ENCODE measurements at places on chromosomes 3 and 15.
A peak's percentile ranks its signal among the peaks of the same experiment; 100 is the strongest.

DNA sequence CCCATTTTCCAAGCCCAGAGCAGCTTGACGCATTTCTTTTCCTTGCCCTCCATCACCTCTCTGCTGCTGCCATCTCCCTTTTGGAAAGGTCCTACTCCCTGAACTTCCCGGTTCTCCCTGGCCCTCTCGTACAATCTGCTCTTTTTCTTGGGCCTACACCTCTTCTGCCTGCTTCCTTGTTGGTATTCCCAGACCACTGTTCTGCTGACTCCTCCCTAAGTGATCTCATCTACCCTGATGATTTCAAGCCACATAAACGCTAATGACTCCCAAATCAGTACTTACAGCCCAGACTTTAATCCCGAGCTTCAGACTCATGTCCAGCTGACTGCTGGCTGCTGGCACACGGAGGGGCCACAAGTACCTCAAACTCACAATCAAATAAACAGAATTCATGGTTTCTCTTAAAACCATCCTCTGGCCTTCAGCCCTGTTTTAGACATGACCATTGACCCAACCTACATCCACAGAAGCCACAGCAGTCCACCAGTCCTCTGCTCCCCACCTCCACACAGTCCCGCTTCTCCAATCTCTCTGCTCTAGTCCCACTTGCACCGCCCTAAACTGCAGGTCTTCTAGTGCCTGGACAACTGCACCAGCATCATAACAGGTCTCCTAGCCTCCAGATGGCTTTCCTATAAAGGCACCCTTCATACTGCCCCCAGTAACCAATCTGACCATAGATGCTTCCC, 57.6 kb downstream of the AAGAB start:
- DNase-seq: no peak

DNA sequence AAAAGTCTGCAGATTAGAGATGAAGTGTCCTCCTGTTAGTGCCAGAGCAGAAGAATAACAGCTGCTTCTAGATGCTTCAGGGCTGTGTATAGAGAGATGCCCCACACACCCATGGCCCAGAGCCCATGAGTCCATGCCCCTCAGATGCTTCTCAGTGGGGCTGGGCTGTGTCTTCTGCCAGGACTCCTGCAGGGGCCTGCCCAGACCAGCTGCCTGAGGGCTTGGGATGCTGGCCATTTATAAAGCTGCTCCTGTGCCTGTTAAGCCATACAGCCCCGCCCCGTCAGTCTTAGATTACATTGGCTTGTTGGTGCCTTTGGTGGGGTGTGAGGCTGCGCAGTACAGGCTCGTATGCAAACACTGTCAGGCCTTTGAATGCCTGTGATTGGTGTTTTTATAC, 318.0 kb upstream of the CTDSPL start:
- DNase-seq: no peak

- no peak for DNase-seq
These were observed 27.8 kb upstream of the ST8SIA2 start for GRCh38 chr15:92365906-92366305.

- no peak for DNase-seq
These were observed 145.6 kb upstream of the MRPS22 start for GRCh38 chr3:139198186-139198585.

GRCh38 chr3:132399054-132399929, 18.0 kb upstream of the DNAJC13 start:
- peak; percentile 47 for DNase-seq

DNA sequence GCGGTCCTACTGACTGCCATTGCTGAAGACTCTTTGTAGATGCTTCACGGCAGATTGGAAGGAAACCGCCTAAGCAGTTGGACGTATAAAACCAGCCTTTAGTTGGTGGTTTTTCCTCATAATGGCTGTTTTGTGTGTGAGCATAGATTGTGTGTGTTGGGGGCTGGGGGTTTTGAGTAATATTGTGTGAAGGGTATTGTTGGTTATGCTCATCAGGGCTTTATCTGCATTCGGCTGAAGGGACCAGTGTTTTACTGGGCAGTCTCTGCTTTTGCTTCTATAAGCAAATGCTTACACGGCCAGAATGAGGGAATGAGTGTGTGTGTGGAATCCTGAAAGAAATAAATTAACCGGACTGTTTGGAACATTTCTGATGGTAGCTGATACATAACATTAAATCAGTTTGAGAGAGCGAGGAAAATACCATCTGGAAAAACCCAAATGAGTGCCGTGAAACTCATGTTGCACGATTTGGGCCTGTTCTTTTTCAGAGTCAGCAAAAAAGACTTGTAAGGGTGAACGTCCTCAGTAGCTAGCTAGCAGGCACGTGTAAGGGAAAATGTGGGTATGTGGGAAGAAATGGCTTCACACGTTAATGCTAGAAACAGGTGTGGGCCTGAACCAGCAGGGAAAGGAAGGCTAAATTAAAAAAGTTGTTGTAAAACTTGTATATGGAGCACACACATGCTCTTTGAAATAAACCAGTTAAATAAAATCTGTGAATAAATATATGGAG, 1.9 kb downstream of the MITF start:
- DNase-seq: no peak

GRCh38 chr3:32423956-32424557, 32.4 kb downstream of the CMTM7 start:
- peak; percentile 47 for DNase-seq

DNA sequence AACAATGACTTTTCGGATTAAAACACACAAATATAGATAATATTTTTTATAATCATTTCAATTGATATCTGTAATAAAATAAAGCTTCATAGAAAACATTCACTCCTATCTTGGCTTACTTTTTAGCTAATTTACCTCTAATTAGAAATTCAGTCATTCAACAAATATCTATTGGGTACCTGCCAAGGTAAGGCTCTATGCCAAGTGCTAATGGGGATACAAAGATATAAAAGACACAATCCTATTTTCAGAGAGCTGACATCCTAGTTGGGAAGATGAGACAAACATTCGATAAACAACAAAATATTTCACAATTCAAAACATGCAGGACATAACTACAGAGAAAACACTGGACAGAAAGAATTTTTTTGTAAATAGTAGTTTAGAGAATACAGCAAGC, 63.3 kb downstream of the ULK4 start:
- DNase-seq: no peak

- no peak for DNase-seq
These were observed 152.1 kb upstream of the TBC1D5 start for GRCh38 chr3:17894434-17895060.

GRCh38 chr3:45666757-45667431, 22.3 kb upstream of the SACM1L start:
- no peak for DNase-seq

DNA sequence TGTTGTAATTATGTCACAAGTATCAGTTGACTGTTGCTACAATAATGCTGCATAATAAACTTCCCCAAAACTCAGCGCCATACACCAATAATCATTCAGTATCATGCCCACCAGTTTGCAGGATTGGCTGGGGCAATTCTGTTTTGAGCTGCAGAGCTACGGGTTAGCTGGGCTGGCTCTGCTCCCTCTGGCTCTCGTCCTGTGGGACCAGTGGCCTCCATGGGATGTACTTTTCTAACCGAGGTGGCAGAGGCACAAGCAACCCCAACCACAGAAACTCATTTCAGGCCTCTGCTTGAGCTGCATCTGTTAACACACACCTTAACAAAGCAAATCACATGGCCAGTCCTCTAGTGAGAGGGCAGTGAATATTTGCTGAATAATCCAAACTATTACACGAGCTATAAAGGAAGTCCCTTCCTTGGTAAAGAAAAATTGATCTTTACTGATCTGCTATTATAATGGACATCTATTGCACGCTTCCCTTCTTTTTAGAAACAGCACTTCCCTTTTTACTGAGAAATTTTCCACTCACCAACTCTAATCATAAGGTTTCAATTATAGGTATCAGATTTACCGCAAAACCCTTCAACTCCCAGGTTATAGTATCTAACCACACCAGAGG, 10.9 kb upstream of the BCL2A1 start:
- DNase-seq: no peak

GRCh38 chr3:160205606-160206005, 19.6 kb upstream of the C3orf80 start:
- no peak for DNase-seq

GRCh38 chr15:57090496-57090859, 172.0 kb downstream of the TCF12 start:
- DNase-seq: no peak

All from CD4-positive, alpha-beta T cell treated with Interleukin-4 for 4 hours (primary cell).